ENCODE measurements at places on chromosomes 1 and 21. TPM values are rescaled to one million over a fixed set of nuclear protein-coding genes. Genes with fewer than 3 reads are reported as not detected.

The PCBP3 gene
- 63.2 TPM for polyA plus RNA-seq

GRCh38 chr1:200837931-200838571 is 34.7 kb upstream of the GPR25 start:
- DNase-seq: peak; percentile 14

GRCh38 chr21:45747802-45748445 is 104.4 kb downstream of the PCBP3 start:
- DNase-seq: peak; percentile 43

GRCh38 chr1:36709869-36710481 is 227.3 kb upstream of the CSF3R start:
- peak; percentile 56 for DNase-seq

DNA sequence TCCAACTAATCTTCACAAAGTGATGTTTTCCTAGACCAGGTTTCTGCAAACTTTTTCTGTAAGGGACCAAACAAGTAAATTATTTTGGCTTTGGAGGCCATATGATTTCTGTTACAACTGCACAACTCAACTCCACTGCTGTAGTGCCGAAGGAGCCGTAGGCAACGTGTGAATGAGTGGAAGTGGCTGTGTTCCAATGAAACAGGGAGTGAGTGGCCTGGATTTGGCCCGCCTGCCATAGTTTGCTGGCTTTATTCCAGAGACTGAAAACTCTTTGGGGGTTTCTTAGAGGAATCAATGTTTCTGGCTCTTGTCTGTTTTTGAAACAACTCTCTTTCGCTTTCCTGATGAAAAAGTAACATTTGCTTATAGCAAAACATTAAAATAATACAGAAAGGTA is 12.6 kb upstream of the ACTL8 start:
- DNase-seq: peak; percentile 70

Data from brain (organoid and tissue), 16 donors.